ENCODE measurements at places on chromosomes 3 and 15. TPM values are rescaled to one million over a fixed set of nuclear protein-coding genes. Genes with fewer than 3 reads are reported as not detected.

- no peaks in the 10 kb centered on the region for H3K36me3 ChIP-seq
- peaks cover 8% of the 10 kb centered on the region for H3K27me3 ChIP-seq
- no peaks in the 10 kb centered on the region for H3K4me1 ChIP-seq
Measured at GRCh38 chr15:72176743-72177142, 20.8 kb downstream of the GRAMD2A start.

DNA sequence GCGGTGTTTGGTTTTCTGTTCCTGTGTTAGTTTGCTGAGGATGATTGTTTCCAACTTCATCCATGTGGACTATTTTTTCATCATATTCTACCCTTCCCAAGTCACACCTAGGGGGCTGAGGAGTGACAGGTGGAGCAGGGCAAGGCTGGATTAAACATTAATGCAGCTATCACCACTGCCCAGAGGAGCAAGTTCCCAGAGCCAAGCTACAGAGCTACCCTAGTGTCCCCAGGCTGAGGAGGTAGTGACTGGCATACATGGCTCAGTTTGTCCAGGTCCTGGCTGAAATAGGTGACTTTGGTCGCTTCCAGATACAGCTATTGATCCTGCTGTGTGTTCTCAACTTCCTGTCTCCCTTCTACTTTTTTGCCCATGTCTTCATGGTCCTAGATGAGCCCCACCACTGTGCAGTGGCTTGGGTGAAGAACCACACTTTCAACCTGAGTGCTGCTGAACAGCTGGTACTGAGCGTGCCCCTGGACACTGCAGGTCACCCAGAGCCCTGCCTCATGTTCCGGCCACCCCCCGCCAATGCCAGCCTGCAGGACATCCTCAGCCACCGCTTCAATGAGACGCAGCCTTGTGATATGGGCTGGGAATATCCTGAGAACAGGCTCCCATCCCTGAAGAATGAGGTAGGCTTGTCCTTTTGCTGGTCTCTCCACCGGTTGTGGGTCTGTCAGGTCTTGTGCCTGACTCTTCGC lies at the start of gene SLC22A13:
Gene SLC22A13, plus strand, starts transcription at position 209 of the 704 bp plus-strand sequence. Its CDS starts 49 bp downstream, at position 258.
- H3K4me1 ChIP-seq = no peaks in the 10 kb centered on the region
- H3K36me3 ChIP-seq = peaks cover 3% of the 10 kb centered on the region
- no peak within 1 kb of the TSS for H3K27ac ChIP-seq
- DNase-seq = no peak
- H3K4me3 ChIP-seq = no peak within 1 kb of the TSS
- H3K27me3 ChIP-seq = no peaks in the 10 kb centered on the region

DNA sequence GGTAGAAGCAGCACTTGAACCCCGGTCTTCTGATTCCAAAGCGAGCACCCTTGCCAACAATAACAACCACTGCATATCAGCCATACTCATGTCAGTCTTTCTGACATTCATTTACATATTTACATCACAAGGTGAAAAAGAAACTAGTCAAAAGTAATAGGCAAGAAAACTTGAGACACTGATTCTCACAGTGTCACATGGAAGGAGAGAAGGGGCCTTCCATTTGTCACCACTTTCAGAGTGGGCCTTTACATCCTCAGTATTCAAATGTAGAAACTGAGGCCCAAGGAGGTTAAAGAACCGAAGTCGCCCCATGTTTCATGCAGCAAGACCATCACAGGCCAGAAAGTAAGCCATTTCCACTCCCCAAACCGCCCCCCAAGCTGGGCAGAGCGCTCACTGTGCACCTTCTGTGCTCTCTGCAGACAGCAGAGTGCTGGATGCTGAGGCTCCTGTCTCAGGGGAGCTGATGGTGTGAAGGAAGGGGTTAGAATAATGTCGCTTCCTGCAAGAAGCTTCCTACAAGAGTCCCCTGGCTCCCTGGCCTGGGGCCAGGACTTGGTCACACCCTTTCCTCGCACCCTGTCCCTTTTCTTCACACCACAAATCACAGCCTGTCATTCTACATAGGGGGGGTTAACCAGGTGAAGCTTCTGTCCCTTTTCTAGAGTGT lies 260.1 kb downstream of the UACA start:
- no peak overlapping the region for H3K27ac ChIP-seq
- no peaks in the 10 kb centered on the region for H3K27me3 ChIP-seq
- no peak overlapping the region for H3K4me3 ChIP-seq
- H3K36me3 ChIP-seq = no peaks in the 10 kb centered on the region
- no peak for DNase-seq

DNA sequence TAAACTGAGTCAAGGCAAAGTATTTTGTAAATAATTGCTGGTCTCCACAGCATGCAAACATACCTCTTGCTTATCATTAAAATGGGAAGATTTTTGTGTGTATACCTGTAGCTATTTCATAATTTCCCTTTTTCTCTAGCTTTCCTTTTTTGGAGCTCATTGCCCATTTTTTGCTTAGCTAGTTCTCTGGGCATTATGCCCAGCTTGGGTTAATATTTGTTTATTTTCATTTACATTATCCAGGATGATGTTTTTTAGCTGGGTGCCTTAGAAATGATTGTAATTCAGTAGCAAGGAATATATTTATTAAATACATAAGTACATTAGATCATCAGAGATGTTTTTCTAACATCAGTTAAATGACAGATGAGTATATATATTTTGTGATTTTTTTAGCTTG lies 1271.7 kb upstream of the GBE1 start:
- no peak overlapping the region for H3K27ac ChIP-seq
- no peaks in the 10 kb centered on the region for H3K4me1 ChIP-seq
- H3K4me3 ChIP-seq = no peak overlapping the region
- no peaks in the 10 kb centered on the region for H3K27me3 ChIP-seq
- DNase-seq = no peak
- no peaks in the 10 kb centered on the region for H3K36me3 ChIP-seq

DNA sequence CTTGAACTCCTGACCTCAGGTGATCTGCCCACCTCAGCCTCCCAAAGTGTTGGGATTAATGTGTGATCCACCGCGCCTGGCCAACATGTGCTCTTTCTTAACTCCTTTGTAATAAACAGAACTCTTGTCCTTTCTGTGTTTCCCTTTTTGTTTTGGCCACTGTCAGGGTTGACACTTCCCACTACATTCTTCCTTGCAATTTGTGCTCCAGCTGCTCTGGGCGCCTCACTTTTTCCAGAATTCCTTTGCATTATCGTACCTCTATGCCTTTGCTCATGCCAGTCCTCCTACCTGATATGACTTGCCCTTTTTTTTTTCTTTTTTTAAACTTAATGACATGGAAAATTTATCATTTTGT lies 38.8 kb upstream of the SMAD3 start:
- no peak overlapping the region for H3K4me3 ChIP-seq
- no peaks in the 10 kb centered on the region for H3K27me3 ChIP-seq
- peaks cover 37% of the 10 kb centered on the region for H3K4me1 ChIP-seq
- H3K27ac ChIP-seq = peak overlapping the region; percentile 79
- no peaks in the 10 kb centered on the region for H3K36me3 ChIP-seq

DNA sequence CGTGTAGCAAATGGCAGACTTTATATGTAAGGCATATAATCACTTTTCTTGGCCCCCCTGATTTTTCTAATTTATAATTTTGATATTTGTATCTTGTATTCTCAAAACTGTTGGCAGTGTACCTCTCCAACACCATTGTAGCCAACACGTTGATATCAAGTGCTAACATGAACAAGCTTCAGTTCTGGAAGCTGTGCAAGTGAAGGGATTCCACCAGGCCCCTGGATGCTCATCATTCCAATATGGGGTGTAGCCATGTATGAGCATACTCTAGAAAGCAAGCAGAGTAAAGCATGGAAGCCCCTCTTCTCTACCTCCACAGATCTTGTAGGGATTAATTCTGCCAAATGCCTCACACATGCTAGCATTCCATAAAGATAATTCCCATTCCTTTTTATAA lies 211.3 kb downstream of the MYRIP start:
- no peak overlapping the region for H3K4me3 ChIP-seq
- H3K27me3 ChIP-seq = no peaks in the 10 kb centered on the region
- H3K27ac ChIP-seq = no peak overlapping the region

DNA sequence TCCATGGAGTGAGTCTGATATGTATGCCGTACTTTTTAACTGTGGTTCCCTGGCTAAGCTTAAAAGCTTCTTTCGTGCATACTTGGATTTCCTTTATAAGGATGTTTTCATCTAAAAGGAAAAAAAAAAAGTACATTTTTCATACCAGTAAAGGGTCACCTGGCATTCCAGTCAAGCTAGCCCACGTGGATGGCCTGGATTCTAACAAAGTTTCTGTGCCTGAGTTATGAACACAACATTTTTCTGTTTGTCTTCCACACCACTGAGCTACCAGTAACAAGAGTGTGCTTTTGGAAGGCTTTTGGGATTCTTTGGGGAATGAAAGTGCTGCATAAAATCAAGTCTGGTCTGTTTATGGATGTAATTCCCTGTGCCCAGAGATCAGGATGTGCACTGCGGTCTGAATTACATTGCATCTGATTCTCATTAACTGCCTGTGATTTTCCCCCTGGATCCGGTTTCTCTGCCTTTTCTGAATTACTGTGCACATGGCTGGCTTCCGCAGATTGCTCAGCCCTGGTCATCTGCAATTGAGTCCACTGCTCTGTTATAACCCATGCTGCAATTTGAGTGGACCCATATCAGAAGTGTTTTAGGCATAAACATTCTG lies 38.2 kb upstream of the MAGI1 start:
- H3K4me1 ChIP-seq = peaks cover 13% of the 10 kb centered on the region
- H3K27ac ChIP-seq = no peak overlapping the region
- H3K36me3 ChIP-seq = no peaks in the 10 kb centered on the region
- no peak overlapping the region for H3K4me3 ChIP-seq
- no peaks in the 10 kb centered on the region for H3K27me3 ChIP-seq

DNA sequence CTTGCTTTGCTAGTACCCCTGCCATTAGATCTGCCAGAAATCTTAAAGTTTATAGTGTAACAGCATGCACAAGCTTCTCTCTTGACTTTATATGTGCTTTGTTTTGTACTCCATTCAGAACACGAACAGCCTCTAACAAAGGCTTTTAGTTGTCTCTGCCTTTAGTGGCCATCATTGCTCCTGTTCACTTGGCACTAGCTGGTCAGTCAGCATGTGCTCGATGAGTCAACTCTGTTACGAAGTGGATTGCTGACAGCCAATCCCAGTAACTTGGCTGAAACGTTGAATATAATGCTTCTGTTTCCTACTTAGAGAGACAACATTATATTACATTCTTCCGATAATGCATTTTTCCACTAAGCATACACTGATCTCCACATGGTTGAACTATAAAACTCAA lies 349.2 kb downstream of the NAALADL2 start:
- H3K36me3 ChIP-seq = no peaks in the 10 kb centered on the region
- DNase-seq = no peak
- H3K4me3 ChIP-seq = no peak overlapping the region
- no peaks in the 10 kb centered on the region for H3K27me3 ChIP-seq

DNA sequence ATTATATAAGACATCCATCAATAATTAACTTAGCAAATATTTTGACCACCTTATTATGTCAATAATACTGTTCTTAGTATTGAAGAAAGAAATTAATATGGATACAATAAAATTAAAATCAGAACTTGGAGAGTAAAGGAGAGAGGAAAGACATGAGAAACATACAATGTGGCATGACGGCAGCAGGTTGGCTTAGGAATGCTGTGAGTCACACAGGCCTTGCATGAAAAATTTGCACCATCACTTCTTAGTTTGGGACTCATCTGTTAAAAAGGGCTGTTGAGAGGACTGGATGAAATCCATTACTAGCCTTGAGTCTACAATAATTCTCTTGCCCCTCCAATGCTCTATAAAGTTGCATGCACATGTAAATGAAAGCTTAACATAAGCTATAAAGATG lies 880.8 kb downstream of the ROBO1 start:
- DNase-seq = no peak
- H3K4me3 ChIP-seq = no peak overlapping the region
- H3K4me1 ChIP-seq = peaks cover 4% of the 10 kb centered on the region
- H3K27me3 ChIP-seq = no peaks in the 10 kb centered on the region
- H3K36me3 ChIP-seq = no peaks in the 10 kb centered on the region

- H3K36me3 ChIP-seq = no peaks in the 10 kb centered on the region
- H3K27ac ChIP-seq = no peak overlapping the region
- no peak for DNase-seq
- no peaks in the 10 kb centered on the region for H3K4me1 ChIP-seq
- H3K27me3 ChIP-seq = no peaks in the 10 kb centered on the region
Measured at GRCh38 chr3:17140670-17141505, 256.1 kb downstream of the PLCL2 start.

GRCh38 chr3:24196526-24196925 lies 251.4 kb downstream of the NR1D2 start:
- H3K36me3 ChIP-seq = no peaks in the 10 kb centered on the region
- H3K4me3 ChIP-seq = no peak overlapping the region
- no peak overlapping the region for H3K27ac ChIP-seq

DNA sequence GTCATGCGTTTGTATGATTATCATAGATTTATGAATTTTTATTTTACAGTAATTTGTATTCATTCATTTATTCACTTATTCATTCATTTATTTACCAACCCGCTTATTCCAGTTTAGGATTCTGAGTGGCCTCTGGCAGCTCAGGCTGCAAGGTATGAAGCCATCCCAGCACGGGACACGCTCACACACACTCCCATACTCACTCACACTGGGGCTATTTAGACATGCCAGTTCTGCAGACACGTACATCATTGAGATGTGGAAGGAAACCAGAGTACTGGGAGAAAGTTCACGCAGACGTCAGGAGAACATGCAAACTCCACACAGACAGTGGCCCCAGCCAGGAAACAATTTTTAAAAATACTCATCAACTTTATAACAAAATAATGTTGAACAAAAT lies 5.1 kb downstream of the CDIN1 start:
- no peak for DNase-seq
- H3K4me3 ChIP-seq = no peak overlapping the region
- peaks cover 18% of the 10 kb centered on the region for H3K4me1 ChIP-seq
- H3K36me3 ChIP-seq = no peaks in the 10 kb centered on the region

DNA sequence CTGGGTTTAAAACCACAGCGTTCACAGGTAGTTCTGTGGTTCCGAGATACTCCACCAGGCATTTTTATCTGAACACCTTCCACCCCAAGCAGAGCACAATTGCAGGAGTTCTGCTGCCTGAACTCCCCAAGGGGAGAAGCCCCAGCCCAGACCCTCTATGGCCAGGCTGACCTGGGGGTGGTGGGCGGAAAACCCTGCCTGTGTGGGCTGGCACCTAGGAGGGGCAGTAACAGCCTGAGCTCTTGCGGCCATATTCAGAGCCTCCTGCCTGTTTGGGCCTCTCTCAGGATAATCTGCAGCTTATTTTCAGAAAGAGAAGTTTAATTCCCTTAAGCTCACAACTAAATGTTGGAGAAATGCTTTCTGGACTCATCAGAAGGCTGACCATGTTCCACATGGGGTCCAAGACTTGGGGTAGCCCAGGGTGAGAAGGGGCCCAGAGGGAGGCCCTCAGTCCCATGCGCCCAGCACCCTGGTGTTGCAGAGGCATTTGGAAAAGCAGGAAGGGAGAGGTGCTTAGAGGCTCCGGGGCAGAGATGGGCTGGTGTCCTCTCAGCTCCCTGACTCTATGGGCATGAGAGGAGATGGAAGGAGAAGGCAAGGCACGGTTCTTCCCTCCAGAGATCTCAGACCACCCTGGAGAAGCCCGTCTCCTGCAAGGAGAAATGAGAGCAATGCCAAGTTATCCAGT lies 195.6 kb upstream of the TPM1 start:
- peak; percentile 62 for DNase-seq
- no peaks in the 10 kb centered on the region for H3K4me1 ChIP-seq
- H3K4me3 ChIP-seq = no peak overlapping the region
- H3K36me3 ChIP-seq = no peaks in the 10 kb centered on the region
- H3K27me3 ChIP-seq = no peaks in the 10 kb centered on the region

GRCh38 chr3:12775226-12775625 lies 16.2 kb upstream of the TMEM40 start:
- H3K36me3 ChIP-seq = no peaks in the 10 kb centered on the region
- H3K27ac ChIP-seq = no peak overlapping the region
- H3K4me1 ChIP-seq = no peaks in the 10 kb centered on the region

Gene CORO2B
- total RNA-seq = 3.9 TPM

Gene TMEM108
- total RNA-seq = 0.95 TPM

Gene ITPKA
- total RNA-seq = 1.4 TPM

Gene CCDC80
- total RNA-seq = 52.3 TPM

Gene GABRR3
- not detected for total RNA-seq

Data from sigmoid colon (tissue), 7 donors.